ENCODE measurements at places on chromosomes 7 and 10.
A peak's percentile ranks its signal among the peaks of the same experiment; 100 is the strongest.

GRCh38 chr10:62335326-62335725 lies 38.8 kb upstream of the ZNF365 start:
- DNase-seq, result no peak

GRCh38 chr7:101664436-101664835 lies 35.3 kb upstream of the MYL10 start:
- DNase-seq, result no peak

- DNase-seq, result no peak
Observed at GRCh38 chr10:9898633-9899395, 1118.9 kb upstream of the CELF2 start.

DNA sequence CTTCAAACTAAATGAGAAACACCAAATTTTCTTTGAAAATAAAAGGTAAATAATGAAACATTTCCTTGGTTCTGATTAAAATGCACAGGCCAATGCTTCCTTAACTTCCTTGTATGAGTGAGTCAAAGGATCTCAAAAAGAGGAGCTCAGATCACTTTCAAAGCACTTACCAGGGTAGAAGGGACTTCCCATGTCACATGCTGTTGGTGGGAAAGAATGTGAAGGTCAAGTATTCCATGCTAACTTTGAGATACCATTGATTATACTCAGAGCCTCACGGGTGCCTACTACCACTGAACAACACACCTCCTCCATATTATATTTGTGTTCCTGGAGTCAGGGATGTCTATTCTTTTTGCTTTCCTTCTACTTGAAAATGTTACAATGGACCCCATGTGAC lies 233.5 kb upstream of the KIAA1217 start:
- no peak for DNase-seq

DNA sequence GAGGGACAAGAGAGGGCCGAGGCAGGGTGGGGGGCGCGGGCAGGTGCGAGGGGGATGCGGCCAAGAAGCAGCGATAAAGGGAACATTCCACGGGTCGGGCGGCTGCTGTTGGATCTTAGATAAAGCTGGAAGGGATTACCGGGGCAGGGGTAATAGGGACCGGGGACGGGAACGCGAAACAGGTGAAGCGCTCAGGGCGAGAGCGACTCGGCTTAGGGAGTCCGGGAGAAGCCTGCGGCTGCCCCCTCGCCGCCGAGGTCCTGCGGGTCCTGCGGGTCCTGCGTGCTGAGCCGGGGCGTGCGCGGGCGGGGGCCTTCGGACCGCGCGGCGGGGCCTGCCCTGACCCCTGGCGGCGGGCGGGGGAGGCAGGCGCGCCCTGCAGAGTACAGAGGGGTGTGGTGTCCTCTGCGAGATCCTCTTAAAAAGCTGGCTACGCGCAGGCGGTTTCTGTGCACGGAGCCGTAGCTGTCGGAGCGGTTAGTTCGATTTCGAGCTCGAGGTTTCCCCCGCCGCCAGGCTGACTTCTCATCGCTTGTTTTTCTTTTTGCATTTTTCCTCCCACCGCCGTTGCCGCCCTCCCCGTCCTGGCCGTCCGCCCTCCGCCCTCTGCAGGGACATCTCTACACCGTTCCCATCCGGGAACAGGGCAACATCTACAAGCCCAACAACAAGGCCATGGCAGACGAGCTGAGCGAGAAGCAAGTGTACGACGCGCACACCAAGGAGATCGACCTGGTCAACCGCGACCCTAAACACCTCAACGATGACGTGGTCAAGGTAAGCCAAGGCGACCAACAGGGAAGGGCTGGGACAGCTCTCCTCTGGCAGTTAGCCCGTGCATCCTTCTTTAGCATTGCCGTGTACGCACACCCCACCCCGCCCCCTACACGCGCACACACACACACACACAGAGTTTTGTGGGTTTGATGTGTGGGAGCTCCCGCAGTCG lies 1.4 kb downstream of the CAV1 start:
- peak; percentile 89 for DNase-seq

GRCh38 chr7:66281678-66282590 lies 76.8 kb downstream of the TPST1 start:
- DNase-seq, result peak; percentile 100

- DNase-seq, result peak; percentile 99
Observed at GRCh38 chr10:80158598-80159127, 26.1 kb downstream of the PLAC9 start.

DNA sequence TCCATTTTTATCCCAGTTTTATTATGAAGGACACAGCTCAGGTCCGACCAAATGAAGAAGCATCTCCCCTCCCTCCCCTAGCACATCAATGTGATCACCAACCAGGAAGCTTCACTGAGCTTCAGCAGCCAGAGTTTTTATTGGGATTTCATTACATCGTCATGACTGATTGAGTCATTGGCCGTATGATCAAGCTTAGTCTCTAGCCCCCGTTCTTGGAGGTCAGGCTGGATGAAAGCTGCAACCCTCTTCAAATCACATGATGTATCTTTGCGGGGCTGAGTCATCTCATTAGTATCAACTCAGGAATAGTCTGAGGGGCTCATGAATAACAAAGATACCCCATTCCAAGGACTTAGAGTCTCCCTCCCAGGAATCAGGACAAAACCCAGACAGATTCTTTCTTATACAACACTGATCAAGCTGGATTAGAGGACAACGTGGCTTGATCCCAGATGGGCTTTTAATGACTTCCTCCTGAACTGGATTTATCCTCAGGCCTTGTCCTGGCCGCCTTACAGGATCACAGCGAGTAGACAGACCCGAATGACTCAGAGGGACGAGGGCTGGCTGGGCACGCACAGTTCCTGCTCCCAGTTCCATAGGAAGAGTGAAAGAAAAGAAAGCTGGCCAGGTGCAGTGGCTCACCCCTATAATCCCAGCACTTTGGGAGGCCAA lies 14.5 kb downstream of the LIMK1 start:
- DNase-seq, result peak; percentile 96

GRCh38 chr7:154746571-154747360 lies 256.2 kb downstream of the PAXIP1 start:
- no peak for DNase-seq

DNA sequence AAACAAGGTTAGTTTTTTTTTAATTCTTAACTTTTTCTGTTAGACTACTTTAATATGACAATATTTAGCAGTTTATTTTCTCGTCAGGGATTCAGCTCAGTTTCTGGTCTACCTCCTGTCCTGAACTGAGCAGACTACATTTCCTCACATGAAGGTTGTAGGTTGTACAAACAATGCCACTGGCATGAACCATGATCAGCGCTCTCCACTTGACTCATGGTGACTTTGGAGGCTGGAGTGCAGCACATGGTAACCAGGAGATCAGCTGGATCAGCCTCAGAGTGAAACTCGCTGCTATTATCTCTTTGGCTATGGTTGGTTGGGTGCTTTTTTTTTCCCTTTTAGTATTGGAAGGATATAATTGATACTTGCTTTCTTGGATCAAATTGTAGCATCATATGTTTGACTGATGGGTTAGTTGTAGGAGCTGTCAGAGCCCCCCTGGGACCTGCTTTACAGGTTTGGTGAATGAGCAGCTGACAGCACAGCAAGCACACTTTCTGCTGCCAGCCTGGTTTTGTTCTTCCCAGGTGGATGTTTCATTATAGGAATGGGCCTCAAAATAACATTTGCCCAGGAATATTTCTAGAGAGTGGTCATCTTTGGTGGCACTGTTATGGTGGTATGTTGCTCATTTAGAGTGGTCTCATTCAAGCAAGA lies 556.4 kb downstream of the AUTS2 start:
- no peak for DNase-seq

DNA sequence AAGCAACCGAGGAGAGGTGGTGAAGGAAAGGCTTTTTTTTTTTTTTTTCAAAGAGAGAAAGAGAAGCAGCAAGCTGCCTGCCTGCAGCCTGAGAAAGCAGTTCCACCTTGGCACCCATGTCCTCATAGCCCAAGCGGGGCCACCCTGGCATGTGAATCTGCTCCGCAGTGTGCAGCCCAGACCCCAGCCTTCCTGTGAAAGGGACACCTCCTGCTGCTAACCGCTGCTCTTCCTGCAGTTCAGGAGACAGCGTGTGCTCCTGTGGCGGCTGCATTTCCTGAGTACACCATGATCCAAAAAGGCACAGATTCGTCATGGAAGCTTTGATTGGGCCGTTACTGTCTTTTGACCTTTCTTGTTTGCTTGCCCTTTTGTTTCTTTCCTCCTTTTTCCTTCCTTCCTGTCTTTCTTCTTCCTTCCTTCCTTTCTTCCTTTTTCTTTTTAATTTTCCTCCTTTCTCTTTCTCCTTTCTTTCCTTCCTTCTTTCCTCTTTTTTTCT lies 38.1 kb downstream of the IKZF1 start:
- no peak for DNase-seq

GRCh38 chr7:2301511-2301863 lies 12.8 kb downstream of the SNX8 start:
- DNase-seq, result peak; percentile 25

- DNase-seq, result no peak
Observed at GRCh38 chr7:114962441-114962840, 40.5 kb downstream of the MDFIC start.

DNA sequence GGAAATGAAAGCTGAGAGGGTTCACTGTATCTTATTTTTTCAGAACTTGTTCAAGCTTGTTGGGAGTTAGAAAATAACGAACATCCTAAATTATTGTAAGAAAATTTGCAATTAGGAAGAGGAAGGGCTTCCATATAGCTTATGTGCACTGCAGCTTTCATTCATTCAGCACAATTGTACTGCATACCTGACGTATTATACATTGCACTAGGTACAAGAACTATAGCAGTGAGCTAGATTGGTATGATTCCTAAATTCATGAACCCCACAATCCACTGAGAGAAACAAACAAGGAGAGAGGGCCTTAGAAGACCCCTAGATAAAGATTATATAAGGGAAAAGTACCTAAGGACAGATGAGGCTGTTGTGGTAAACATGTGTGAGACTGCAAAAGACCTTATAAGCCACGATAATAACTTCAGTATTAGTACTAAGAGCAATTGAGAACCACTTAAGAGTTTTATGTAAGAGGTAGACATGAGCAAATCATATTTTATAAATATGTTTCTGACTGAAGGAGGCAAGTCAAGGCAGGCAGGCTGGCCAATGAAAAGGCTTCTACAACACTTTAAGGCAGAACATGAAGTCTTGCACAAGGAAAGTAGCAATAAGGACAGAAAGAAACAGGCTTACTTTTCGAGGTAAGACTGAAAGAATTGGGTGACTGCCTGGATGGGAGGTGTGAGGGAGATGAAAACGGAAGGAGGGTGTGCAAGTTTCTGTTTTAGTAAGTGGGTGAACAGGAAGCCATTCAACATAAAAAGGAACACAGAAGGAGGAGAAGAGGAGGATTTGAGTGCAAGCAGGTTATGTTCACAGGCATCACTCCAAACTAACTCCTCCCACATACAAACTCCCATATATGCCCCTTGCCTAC lies 77.9 kb upstream of the LRRN3 start:
- DNase-seq, result no peak

DNA sequence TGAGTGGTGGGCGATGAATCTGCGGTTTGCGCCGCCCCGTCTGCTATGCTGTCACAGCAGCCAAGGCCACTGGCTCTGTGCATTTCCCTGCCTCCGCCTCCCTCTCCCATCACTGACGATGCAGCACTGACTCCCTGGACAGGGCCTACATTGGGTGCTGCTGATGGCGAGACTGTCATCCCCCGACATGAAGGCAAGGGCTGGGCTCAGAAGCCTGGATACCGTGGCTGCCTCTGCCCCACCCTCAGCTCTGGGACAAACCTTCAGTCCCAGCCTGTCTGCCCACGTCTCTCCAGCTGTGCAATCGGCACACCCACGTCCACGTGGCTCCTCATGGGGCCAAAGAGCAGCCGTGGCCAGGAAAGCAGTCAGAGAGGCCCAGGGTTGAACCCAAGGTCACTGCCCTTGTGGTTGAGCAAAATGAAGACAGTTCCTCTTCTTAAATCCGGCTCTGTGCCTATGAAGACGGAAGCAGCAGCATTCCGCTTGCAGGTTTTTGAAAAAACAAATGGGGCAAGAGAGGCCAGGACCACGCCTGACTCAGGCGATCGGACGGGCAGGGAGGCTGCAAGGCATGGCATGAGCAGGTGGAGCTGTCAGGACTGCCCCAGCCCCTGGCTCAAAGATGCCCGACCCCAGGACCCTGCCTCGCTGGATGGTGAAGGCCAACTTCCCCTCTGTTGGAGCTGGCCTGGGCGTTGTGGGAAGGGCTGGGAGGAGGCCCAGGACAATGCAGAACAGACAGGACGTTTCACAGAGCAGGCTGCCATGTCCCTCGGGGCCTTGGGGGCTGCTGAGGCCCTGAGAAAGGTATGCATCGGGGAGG lies 517.5 kb downstream of the DNAJB6 start:
- DNase-seq, result no peak

DNA sequence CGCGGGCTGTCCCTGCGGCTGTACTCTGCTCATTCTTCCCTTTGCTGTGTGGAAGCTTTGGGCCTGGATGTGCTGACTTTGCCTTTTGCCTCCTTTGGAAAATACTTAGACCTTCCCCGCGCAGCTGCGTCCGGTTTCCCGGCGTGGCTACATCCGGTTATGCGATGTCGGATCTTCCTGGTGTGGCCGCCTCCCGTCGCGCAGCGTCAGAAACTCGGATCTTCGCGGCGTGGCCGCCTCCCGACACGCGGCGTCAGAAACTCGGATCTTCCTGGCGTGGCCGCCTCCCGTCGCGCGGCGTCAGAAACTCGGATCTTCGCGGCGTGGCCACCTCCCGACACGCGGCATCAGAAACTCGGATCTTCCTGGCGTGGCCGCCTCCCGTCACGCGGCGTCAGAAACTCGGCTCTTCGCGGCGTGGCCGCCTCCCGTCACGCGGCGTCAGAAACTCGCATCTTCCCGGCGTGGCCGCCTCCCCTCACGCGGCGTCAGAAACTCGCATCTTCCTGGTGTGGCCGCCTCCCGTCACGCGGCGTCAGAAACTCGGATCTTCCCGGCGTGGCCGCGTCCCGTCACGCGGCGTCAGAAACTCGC lies 50.2 kb upstream of the SUN1 start:
- no peak for DNase-seq

DNA sequence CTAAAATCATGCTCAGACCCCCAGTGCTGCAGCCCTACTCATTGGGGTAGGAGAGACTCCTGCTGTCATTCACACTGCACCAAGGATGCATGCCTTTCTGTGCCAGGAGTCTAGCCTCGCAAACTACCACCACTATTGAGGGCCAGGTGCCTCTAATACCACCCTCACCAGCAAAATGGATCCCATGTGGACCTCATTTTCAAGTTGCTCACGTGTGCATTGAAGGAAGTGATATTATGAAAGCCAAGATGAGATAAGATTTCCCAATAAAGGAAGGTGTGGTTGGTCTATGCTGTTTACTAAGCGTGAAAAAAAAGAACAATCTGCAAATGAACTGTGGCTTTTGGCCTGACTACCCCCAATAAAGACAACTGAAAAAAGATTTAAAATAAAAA lies 7.2 kb upstream of the LAMTOR4 start:
- DNase-seq, result no peak

GRCh38 chr10:23585666-23586065 lies 146.8 kb downstream of the OTUD1 start:
- DNase-seq, result no peak

DNA sequence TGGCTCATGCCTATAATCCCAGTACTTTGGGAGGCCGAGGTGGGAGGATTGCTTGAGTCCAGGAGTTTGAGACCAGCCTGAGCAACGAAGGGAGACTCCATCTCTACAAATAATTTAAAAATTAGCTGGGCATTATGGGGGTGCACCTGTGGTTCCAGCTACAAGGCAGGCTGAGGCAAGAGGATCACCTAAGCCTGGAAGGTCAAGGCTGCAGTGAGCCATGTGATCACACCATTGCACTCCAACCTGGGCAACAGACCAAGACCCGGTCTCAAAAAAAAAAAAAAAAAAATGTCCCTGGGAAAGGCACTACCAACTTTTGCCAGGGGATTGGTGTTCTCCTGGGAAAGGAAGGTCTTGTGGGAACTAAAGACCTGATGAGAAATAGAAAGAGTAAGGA lies 134.2 kb upstream of the AUTS2 start:
- no peak for DNase-seq

Data from AG10803 (cell line).